ENCODE measurements at places on chromosomes 1 and 21.
A peak's percentile ranks its signal among the peaks of the same experiment; 100 is the strongest.

- no peak for DNase-seq
Observed at GRCh38 chr1:89484092-89485038, 40.3 kb upstream of the LRRC8B start.

- no peak for DNase-seq
Observed at GRCh38 chr1:103516693-103517092, 8.8 kb upstream of the RNPC3 start.

DNA sequence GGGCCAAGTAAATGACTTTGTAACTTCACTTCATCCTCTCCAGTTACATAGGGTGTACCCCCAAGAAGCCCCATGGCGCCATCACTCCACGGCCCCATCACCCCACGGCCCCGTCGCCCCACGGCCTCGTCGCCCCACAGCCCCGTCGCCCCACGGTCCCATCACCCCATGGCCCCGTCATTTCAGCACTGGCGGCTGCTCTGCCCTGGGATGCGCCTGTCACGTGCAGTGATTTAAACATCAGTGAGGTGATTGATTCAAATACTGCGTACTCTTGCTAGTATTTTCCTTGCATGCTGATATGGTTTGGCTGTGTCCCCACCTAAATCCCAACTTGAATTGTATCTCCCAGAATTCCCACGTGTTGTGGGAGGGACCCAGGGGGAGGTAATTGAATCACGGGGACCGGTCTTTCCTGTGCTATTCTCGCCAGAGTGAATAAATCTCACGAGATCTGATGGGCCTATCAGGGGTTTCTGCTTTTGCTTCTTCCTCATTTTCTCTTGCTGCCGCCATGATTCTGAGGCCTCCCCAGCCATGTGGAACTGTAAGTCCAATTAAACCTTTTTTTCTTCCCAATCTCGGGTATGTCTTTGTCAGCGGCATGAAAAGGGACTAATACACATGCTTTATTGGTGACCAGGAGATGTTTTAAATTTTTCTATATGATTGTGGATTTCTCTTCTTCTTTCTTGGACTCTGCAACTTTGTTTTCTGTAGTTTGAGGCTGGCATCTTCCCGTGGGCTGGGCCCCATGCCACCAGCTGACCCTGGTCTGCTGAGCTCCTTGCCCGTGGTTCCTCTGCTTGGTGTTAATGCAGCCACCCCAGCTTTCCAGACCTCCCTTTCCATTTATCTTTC lies 50.1 kb upstream of the PCBP3 start:
- no peak for DNase-seq

GRCh38 chr1:230176871-230177411 lies 109.9 kb downstream of the GALNT2 start:
- no peak for DNase-seq

GRCh38 chr1:25553749-25554429 lies 10.5 kb downstream of the LDLRAP1 start:
- no peak for DNase-seq

GRCh38 chr1:150810958-150811659 lies 3.0 kb upstream of the CTSK start:
- no peak for DNase-seq

DNA sequence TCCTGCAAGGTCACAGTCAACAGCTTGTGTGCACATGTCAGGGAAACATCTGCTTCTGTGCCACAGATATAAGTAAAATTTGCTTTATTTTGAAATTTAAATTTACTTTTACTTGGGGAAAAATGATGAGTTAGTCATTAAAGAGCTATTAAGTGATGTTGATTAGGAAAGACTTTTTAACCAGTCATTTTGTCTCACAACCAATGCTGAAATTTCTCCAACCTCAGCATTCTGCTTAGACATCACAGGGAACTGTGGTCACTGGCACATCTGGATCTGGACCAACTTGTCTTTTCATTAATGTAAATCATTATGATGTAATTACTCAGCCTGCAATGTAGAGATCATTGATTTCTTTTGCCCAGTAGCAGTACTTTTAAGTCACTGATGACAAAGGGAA lies 301.0 kb downstream of the TTLL7 start:
- no peak for DNase-seq

DNA sequence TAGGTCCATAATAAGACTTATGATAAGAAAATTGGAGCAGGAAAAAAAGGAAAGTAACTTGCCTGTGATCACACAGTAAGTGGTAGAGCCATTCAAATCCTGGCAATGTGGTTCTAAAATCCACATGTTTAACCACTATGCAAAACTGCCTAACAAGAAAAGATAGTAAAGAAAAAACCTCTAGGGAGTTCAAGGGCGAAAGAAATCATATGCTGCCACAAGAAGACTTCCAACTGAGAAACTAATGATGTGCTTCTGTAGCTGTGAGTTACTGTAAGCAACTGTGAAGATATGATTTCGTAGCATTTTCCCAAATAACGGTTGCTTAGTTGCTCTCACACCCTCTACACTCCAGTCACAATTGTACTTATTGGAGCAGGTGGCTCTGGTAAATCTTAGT lies 20.9 kb upstream of the LYPLAL1 start:
- DNase-seq: no peak

DNA sequence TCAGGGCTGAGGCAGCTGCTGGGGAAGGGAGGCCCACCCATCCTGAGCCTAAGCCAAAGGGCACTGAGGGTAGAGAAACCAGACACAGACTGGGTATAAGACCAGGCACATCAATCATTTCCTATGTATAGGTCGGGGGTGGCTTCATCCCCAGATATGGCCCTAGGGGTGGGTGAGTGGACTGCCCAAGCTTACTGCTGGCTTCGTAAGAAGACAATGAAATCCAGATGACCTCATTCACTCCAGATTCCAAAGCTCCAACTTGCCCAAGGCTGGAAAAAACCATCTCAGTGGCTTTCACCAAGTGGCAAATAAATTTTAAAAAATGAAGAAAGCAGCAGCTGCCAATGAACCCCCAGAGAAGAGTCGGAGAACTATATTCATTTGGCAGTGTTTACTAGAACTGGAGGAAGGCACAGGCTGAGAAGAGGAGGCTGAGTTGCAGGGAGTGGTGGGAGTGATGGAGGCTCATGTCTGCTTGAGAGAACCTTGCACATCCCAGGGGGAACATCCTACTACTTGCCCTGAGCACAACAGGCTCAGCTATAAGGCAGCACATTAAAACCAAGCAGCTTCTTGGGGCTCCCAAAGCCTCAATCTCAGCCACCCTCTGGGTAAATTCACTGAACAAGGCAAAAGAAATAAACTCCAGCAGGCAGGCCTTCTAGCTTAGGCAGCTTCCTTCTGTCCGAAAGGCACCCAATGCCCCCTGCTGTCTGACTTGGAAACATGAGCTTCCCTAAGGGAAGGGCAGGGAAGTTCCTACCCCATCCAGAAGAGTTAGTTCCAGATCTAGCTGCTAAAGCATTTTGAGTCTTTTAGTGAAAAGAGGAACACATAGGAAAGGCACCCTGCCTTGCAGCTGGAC lies 14.1 kb downstream of the PEA15 start:
- no peak for DNase-seq

- peak; percentile 66 for DNase-seq
Observed at GRCh38 chr1:93021539-93022134, 57.4 kb upstream of the MTF2 start.

DNA sequence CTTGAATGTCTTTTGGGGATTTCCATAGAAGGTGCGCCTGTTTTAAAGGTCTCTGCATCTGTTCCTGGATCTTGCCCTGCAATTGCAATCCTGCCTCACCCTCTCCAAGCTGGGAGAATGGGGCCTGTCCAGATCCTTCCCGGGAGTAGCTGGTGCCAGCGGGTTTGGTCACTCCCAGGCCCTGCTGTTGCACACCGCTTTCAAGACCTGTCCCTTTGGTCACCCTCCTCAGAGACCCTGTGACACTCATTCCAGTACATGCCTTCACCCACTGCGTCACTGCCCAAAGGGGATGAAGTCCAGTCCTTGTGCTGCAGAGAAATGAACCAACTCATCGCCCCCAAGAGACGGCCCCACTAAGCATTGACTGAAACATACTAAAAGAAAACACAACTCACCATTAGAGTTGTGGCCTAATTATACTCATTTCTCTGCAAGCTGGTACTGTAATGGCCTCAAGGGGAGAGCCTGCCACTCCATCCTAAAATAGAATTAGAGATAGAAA lies 1.9 kb upstream of the IRF2BP2 start:
- no peak for DNase-seq

DNA sequence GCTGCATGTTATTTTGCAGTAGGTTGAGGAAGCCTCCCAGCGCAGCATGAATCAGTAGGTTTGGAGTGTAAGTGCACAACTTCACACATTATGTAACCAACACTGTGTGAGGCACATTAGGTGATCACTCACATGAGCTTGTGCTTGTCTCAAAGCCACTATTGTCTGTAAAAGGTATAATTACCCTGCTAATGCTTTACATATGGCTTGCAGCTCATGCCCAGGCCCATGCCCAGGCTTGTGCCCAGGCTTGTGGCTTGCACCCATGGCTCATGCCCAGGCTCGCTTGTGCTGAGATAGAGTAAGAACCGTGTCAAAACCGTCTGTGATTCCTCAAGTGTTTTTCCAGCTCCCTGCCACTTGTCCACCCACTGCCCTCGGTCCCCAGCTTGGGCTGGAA lies 596.3 kb downstream of the LTN1 start:
- no peak for DNase-seq

DNA sequence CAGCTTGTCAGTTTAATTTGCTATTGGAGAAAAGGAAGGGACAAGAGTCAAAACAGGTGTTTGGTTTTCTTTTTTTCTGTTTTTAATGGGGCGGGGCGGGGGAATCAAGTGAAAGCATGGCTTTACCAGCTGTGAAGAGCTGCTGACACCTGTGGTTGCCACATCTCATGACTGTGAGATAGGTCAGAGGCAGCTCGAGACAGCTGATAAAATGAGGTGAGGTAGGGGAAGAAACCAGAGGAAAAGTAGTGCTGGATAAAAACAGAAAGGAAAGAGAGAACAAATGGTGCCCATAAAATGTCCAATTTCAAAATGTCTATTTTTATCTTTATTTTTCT lies 272.3 kb downstream of the NEGR1 start:
- no peak for DNase-seq

DNA sequence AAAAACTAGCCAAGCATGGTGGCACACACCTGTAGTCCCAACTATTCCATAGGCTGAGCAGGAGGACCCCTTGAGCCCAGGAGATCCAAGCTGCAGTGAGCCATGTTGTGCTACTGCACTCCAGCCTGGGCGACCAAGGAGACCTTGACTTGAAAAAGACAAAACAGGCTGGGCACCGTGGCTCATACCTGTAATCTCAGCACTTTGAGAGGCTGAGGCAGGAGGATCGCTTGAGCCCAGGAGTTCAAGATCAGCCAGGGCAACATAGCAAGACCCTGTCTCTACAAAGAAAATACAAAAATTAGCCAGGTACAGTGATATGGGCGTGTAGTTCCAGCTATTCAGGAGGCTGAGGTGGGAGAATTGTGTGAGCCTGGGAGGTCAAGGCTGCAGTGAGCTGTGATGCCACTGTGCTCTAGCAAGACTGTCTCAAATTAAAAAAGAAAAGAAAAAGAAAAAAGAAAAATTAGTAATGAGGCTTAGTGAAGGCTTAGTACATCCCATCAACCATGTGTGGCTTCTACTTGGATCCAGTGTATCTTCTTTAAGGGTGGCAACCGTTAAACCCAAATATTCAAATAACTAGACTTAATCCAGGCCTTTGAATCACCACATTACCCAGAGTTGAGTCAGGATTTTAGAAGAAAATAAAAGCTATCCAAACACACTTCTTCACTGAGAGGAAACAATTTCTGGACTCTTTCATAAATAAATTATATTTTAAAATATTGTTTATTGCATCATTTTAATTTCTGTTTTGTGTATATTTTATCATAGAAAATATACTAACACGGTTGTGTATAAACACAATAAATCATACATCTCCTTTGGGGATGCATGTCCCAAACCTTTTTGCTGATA lies 74.3 kb upstream of the RAB4A start:
- DNase-seq: no peak

- DNase-seq: peak; percentile 18
Observed at GRCh38 chr1:230643908-230644307, 1.6 kb downstream of the COG2 start.

Data from GM10248 (cell line).